NCI-H748 treated with DMSO at 0.1 percent for 48 hours (cell line): ENCODE measurements at places on chromosomes 6 and 20.

- DNase-seq: no peak
Measured at GRCh38 chr6:8065519-8065911, 1.3 kb upstream of the BLOC1S5 start.

DNA sequence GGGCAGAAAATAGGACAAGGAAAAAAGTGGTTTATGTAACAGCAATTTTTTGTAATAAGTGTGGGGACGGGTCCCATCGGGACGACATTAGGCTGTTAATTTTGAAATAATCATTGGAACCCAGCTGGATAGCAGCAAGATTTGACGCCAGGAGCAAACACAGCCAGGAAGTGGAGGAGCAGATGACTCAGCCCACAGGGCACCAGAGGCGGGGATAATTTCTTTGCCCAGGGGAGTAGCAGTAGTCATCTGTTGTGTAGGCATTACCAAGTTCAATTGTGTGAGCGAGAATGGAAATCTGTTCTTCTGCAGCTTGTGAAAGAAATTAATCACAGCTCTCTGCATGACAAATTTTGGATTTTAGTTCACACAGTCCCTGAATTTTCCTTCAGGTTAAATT, 22.6 kb upstream of the RIN2 start:
- no peak for DNase-seq

DNA sequence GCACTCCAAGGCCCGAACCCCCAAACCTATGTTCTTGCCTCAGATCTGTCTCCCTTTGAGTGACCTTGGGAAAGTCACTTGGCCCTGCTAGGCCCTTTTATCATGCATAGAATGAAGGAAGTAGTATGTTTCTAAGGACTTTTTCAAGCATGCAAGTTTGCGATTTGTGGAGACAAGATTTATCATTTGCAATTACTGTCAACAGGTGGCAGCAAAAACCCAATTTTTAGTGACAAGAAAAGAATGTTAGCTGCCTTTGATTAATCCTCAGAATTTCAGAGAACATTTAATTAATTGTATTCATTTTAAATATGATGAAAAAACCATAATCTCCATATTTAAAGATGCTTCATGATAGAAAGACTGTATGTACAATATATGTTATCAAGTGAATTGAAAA, 28.3 kb upstream of the PREP start:
- peak; percentile 10 for DNase-seq

DNA sequence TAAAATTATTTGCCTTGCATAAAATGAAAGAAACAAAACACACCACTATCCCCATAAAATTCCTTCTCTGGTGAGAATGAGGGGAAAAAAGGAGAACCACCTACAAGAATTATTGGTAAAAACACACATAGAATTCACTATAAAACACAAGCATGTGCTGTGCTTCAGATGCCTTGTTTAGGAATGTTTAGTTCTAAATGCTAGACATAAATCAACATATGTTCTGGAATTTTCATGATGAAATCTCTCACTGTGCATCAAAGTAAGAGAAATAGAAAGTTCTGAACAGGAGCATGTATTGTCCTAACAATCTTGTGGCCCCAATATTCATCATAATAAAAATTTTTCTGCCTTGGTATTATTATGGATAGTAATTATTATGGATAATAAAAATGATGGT, 111.0 kb downstream of the PLCB4 start:
- no peak for DNase-seq

DNA sequence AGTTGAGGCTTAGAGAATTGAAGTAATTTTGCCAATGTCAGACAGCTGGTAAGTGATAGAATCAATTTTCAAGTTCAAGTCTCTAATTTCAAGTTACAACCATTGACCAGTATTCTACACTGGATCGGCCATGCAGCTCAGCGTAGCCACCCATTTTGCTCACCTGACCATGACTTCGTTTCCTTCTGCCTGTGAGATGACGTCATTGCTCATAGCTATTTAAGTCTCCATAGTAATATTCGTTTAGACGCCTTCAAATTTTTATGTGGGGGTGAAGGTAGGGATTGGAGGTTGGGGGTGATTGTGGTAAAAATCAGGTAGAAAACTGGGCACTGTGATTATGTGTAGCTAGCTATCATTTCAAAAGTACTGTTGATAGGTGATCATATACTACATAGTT, 5.6 kb upstream of the HTR1B start:
- DNase-seq: no peak

- no peak for DNase-seq
Measured at GRCh38 chr6:22322103-22323030, 25.5 kb upstream of the PRL start.

DNA sequence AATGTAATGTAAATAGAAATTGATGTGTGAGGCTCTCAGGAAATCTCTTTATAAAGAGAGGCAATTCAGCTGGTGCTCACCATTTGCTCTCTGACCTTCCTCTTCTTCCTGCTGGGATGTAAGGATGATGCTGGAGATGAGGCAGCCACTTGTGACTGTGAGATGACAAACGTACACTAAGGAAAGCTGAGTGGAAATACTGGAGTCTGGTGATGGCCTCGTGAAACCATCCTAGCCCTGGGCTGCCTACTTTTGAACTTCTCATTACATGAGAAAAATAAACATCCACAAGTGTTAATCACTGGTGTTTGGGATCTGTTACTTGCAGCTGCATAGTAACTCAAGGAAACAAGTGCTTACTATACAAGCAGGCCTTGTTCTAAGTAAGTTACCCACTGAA, 114.9 kb upstream of the NHSL1 start:
- DNase-seq: no peak

GRCh38 chr6:39937686-39938333, 3.5 kb upstream of the MOCS1 start:
- peak; percentile 33 for DNase-seq

DNA sequence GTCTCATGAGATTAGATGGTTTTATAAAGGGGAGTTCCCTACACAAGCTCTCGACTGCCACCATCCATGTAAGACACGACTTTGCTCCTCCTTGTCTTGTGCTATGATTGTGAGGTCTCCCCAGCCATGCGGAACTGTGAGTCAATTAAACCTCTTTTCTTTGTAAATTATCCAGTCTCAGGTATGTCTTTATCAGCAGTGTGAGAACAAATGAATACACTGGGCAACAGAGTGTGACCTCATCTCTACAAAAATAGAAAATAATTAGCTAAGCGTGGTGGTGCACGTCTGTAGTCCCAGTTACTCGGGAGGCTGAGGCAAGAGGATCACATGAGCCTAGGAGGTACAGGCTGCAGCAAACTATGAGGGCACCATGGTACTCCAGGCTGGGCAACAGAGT, 51.3 kb downstream of the MDN1 start:
- no peak for DNase-seq

GRCh38 chr20:50932016-50932485, 814 bp upstream of the ADNP start:
- DNase-seq: no peak

GRCh38 chr20:3621111-3621510, 42.1 kb downstream of the GFRA4 start:
- no peak for DNase-seq

DNA sequence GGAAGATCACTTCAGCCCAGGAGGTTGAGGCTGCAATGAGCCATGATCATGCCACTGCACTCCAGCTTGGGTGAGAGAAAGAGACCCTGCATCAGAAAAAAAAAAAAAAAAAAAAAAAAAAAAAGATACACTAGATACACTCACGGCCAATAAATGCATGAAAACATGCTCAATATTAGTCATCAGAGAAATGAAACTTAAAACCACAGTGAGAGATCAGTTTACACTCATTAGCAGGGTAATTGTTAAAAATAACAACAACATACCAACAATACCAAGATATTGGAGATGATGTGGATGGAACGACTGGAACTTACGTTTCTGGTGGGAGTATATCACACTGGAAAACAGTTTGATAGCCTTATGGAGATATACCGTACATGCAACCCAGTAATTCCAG, 29.9 kb downstream of the HS3ST5 start:
- DNase-seq: no peak

DNA sequence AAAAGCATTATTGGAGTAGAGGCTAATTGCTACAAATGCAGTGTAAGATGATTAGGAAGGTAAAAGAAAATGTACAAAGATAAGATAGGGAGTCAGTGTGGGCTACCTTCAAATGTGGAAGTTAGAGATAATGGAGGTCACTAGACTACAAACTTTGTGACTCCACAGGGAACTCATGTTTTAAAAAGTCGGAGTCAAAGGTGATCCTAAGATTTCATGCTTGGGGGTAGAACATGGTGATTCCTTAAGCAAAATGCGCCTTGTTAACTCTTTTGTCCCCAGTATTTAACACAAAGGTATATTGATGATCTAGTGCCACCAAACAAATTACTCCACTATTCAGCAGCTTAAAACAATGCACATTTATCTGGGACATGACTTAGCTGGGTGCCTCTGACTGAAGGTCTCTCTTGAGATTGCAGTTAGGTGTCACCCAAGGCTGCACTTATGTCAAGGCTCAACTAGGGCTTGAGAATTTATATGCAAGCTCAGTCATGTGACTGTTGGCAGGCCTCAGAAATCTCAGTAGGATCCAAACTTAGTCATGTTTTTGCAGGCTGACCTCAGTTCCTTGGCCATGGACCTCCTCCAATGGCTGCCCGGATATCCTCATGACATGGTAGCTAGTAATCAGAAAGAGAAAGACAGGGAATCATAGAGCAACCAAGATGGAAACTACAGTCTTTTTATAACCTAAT, 11.4 kb upstream of the SNX9 start:
- no peak for DNase-seq

DNA sequence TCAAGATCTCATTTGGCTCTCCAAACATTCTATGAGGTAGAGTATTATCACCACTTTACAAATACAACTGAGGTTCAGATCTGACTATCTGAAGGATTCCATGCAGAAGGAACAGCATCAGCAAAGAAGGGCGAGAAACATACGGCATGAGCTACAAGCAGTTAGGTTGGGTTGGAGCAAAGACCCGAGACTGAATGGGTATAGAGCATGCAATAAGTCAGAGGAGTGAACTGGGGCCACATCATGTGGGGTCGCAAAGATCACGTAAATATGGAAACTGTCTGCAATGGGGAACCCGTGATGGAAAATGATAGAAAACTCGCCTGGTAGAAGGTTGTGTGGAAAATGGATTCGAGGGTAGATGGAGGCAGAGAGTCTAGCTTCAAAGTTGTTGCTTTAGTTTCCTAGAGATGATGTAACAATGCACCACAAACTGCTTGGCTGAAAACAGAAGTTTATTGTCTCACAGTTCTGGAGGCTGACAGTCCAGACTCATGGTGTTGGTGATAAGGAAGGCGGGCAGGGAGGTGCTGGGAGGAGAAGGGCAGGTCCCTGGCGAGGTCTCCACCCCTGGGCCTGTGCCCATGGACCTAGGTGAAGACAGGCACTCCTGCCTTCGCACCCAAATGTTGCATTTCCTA, 44.3 kb upstream of the BCLAF1 start:
- no peak for DNase-seq

DNA sequence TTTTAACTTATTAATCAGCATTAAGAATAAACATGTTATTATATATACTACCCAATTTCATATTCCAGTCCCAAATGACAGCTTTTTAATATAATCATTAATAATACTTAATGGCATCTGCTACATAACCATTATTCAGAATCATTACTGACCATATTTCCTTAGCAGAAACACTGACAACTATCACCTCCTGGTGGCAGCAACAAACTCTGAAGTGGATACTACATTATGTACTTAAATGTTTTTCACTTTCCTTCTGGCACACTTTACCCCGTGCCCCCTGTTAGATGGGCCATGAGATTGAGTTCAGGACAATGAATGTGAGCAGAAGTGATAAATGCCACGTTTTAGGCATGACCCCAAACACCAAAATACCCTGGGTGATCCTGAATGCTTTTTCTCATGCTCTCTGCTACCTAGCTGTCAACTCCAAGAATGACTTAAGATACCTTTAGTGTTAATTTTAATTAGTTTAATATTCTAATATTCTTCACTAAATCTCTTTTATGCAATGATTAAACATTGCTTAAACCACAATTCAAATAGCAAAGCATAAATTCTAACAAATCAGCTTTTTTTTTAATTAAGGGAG, 77.1 kb downstream of the LMBRD1 start:
- DNase-seq: peak; percentile 5

- DNase-seq: no peak
Measured at GRCh38 chr6:45965792-45966191, 49.9 kb downstream of the CLIC5 start.

- no peak for DNase-seq
Measured at GRCh38 chr20:58864346-58864745, 11.8 kb downstream of the GNAS start.

- no peak for DNase-seq
Measured at GRCh38 chr6:18596531-18596835, 209.3 kb downstream of the RNF144B start.

GRCh38 chr6:41730531-41731436, 4.6 kb downstream of the TFEB start:
- DNase-seq: no peak

DNA sequence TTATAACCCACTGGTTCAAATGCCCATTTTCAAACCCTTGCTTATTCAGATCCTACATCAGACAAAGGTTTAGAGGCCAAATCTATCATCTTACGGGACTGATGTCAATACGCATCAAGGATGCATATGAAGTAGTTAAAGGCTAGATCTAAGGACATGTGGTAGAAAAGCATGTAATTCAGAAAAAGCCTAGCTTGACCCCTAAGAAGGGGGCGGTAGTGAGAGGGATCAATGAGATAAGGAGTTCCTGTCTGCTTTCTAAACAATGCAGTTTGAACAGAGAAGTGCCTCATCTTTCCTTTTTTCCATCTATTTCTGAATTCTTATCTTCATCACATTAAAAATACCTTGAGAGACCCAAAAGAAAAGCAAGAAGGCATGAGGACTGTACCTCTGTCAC, 237.7 kb downstream of the ARHGAP18 start:
- no peak for DNase-seq

DNA sequence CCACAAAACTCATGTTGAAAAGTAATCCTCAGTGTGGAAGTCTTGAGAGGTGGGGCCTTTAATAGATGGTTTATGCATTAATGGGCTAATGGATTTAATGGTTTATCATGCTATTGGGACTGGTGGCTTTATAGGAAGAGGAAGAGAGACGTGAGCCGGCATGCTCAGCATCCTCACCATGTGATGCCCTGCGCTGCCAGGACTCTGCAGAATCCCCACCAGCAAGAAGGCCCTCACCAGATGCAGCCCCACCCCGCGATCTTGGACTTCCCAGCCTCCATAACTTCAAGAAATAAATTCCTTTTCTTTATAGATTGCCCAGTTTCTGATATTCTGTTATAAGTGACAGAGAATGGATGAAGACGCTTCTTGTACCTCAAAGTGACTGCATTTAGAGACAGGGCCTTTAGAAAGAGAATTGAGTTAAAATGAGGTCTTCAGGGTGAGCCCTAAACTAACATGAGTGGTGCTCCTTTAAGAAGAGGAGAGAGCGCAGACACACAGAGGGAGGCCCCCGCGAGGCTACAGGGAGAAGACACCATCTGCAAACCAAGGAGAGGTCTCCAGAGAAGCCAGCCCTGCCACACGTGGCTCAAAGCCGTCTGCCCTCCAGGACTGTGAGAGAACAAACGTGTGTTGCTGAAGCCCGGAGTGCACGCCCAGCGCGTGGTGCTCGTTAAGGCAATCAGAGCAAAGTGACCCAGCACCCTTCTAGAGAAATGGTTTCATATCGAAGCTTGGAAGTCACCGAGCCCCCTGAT, 56.9 kb downstream of the IRF4 start:
- DNase-seq: no peak
